ENCODE measurements at places on chromosomes 2 and 18.

- no peak for DNase-seq
Observed at GRCh38 chr2:105403783-105404698, 5.2 kb upstream of the FHL2 start.

- no peak for DNase-seq
Observed at GRCh38 chr2:171266102-171266501, 105.4 kb upstream of the TLK1 start.

GRCh38 chr18:73880387-73880786, 267.2 kb downstream of the FBXO15 start:
- no peak for DNase-seq

DNA sequence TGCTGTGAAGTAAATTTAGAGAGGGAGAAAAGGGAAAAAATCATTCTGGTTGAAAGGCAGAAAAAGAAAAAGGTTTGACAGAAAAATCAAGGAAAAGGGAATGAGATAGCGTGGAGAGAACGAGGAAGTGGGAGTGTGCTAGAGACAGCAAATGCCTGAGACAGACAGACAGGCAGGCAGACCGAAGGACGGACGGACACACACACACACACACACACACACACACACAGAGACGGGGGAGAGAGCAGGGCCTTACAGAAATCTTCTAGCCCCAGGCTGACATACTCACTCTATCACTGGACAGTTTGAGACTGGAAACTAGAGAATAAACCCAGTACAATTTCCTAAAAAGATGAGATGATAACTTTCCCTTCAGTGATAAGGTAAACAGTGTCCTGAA, 238.4 kb downstream of the ZNF521 start:
- DNase-seq = no peak

DNA sequence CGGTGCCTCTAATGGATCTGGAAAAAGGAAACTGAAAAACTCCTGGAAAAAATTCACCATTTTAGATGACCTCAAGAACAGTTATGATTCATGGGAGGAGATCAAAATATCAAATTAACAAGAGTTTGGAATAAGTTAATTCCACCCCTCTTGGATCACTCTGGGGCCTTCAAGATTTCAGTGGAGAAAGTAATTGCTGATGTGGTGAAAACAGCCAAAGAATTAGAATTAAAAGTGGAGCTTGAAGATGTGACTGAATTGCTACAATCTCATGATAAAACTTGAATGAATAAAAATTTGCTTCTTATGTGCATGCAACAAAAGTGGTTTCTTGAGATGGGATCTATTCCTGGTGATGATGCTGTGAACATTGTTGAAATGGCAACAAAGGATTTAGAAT, 974.4 kb upstream of the GYPC start:
- DNase-seq = no peak

- no peak for DNase-seq
Observed at GRCh38 chr2:235716875-235717496, 223.1 kb downstream of the AGAP1 start.

- no peak for DNase-seq
Observed at GRCh38 chr2:40173276-40173675, 278.6 kb downstream of the SLC8A1 start.

DNA sequence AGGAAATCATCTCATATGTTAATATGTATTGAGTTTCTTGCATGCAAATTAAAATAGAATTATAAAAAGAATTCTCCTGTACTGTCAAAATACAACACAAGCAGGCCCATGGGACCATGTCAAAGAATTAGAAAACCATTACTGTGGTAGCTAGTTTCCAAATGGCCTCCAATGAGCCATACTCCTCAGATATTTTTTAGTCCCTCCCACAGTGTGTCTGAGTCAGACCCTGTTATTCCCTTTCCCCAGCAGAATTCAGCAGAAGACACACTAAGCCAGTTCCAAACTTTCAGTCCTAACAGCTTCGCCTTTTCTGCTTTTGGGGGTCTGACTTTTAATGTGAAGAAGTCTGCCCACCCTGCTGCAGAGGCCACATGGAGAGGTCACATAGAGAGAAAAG, 86.7 kb downstream of the FIGN start:
- no peak for DNase-seq

DNA sequence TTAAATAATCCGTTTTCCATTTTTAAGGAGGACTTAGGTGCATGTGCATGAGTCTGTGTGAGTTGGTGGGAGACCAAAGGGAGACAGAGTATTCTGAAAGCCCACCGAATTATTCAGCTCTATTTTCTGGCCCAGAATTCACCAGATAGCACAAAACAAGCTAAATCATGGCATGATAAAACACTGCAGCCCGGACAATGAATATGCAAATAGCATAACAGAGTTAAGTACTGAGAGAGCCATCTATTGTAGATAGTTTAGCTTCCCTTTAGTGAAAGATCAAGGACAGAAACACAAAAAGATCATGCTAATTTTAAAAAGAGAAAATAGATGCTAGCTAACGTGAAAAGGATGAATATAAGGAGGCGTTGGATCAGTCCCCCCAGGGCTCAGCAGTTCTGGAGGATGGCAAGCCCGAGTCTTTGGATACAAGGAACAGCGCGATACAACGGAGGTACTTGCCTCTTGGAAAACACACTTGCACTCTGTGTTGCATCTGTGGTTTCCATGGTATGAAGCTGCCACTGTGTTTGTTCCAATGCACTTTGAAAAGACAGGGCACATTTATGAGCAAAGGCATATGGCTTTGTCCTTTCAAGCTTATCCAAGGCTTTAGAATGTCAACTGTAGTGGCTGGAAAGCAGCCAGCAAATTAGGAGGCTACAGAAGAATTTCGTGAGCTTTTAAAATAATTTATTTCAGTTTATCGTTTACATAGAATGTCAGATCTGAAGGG, 119.9 kb downstream of the LYPD1 start:
- DNase-seq = no peak

DNA sequence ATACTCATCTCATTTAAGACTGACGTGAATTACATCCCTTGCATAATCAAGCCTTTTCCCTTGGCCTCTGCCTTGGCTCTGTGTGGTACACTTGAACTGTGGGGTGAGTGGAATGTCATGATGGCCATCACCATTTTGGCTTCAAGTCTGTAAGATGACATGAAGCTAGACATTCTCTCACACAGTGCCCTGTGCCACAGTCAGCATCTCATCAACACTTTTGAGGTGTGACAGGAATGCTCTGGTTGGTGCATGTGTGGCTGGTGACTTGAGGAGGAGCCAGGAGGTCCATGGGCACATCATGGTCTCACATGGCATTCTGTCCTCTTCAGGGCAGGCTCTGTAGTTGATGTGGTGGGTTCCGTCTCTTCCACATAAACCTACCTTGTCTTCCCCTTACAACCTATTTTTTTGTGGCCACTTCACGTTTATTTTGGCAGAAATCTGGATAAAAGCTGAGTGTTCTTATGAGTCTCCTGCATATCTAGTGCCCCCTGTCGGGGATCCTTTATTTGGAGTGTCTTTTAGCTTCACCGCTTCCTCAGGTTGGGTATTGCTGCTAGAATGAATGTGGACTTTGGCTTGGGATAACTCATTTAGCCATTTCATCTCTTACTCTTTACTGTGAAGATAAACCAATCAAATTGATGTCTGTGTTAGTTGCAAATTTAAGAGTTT, 28.1 kb downstream of the MAP4K4 start:
- no peak for DNase-seq

Data from stimulated activated CD4-positive, alpha-beta T cell treated with anti-CD3 and anti-CD28 coated beads, Interleukin-2, amount 100 ng/mL, for 4 hours (primary cell).